NCI-H1417 (cell line): ENCODE measurements at places on chromosomes 1 and 21.

- DNase-seq, result no peak
Measured at GRCh38 chr1:42144711-42145388, 8.4 kb upstream of the GUCA2B start.

GRCh38 chr1:151058692-151059091 is 730 bp downstream of the CDC42SE1 start:
- no peak for DNase-seq

DNA sequence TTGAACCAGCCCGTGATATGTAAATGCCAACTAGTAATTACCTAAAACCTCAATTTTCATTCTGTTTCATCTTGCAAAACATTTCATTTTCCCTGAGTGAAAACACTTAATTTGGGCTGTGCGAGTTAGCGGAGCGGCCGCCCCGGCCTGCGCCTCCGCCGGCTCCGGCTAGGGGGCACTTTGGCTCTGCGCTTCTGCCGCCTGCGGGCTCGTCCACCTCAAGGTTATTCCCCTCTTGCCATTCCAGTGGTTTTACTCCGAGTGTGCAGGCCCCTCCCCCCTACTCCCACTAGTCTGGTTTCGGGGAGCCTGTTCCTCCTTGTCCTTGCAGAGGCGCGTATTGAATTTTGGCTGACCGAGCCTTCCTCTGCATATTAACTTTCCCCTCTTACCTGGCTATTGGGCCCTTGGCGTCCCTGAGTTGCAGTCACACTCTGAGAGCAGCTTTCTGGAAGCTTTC is 55.6 kb downstream of the PEX14 start:
- DNase-seq, result peak; percentile 20

DNA sequence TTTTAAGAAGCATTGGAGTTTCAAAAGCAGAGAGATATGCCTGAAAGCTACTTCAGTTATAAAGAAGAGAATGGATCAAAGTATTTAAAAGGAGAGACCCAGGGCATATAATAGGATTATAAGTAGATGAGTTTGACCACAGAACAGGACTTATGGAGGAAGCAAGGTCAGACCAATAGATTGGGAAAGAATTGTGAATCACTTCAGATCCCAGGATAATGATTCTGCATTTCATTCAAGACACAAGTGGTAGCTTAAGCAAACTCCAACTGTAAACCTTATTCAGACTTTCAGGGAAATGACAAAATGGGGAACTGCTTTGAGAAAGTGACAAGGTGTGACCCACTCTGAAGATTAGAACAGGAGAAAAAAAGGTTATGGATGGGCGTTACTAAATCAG is 18.9 kb upstream of the OR10J5 start:
- no peak for DNase-seq

DNA sequence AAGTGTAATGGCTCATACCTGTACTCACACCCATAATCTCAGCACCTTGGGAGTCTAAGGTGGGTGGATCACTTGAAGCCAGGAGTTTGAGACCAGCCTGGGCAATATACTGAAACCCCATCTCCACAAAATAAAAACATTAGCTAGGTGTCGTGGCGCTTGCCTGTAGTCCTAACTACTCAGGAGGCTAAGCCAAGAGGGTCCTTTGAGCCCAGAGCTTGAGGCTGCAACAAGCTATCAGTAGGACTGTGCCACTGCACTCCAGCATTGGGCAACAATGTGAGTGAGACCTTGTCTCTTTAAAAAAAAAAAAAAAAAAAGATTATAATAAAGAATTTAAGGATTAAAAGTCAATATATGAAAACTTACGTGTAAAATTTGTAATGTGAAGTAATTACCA is 11.7 kb downstream of the BPNT1 start:
- no peak for DNase-seq

- DNase-seq, result no peak
Measured at GRCh38 chr1:205947024-205947423, 3.8 kb upstream of the SLC26A9 start.

DNA sequence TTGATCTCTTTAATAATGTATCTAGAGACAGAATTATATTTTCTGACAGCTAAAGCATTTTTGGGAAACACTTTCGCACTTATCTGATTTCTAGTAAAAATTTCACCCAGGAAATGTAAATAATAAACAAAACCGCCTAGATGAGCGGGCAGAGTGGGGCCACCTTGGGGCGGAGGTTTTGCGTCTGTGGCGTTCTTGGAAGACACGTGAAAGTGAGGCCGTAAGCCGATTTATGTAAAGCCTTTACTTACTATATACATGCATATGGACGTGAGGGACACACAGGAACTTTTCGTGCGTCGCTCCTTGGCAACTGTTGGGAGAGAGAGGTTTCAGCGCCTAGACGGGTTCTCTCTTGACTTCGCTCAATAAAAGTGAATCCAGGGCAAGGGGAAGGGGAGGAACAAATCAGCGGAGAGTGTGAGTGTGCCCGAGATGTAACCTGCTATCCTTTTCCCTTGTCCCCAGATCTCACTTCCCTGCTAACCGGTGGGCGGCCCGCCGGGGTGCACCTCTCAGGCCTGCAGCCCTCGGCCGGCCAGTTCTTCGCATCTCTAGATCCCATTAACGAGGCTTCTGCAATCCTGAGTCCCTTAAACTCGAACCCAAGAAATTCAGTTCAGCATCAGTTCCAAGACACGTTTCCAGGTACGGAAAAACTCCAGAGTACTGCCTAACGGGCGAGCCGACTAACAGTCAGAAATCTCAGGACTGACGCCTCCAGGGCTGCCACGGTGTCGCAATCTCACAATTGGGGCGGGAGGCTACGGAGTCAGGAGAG is 1.7 kb downstream of the HLX start:
- DNase-seq, result no peak

DNA sequence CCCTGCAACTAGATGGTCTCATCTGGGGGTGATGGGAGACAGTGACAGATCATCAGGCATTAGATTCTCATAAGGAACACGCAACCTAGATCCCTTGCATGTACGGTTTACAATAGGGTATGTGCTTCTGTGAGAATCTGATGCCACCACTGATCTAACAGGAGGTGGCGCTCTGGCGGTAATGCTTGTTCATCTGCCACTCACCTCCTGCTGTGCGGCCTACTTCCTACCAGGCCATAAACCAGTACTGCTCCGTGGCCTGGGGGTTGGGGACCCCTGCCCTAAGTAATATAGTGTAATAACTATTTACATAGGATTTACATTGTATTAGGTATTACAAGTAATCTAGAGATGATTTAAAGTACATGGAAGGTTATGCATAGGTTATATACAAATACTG is 134.9 kb downstream of the CLEC20A start:
- no peak for DNase-seq

GRCh38 chr1:19400192-19400611 is 85.1 kb downstream of the CAPZB start:
- no peak for DNase-seq

DNA sequence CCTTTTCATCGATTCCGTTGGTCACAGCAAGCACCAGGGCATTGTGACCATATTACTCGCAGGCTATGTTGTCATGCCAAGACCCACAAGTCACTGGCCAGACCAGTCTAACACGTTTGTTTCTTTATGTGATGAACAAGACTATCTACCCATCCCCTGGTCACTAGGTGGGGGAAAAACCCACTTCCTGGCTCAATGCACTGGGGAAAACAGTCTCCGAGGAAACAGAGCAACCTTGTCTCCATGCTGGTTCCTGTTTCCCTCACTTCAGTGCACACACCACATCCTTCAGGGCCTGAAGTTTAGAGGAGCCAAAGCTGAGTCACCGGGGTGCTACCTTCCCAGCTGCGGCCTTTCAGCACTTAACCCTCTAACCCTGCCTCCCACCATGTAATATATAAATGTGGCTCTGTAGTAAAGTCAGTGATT is 20.9 kb downstream of the ERICH3 start:
- DNase-seq, result no peak

GRCh38 chr1:60213253-60213652 is 139.7 kb upstream of the C1orf87 start:
- DNase-seq, result peak; percentile 1

DNA sequence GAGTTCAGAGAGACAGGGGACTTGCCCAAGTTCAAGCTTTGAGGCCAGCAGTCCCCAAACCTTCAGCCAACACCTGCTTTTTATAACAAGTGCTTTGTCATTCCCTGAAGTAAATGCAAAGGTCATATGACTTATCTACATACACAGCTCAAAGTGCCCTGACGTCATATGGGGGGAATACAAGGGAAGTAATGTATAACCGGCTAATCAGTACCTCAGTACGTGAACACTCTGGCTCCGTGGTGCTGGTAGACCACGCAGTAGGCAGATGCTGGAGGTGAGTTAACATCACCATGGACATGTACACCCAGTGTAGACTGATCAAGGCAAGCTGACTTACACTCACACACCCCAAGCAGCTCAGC is 60.0 kb downstream of the BACE2 start:
- no peak for DNase-seq

DNA sequence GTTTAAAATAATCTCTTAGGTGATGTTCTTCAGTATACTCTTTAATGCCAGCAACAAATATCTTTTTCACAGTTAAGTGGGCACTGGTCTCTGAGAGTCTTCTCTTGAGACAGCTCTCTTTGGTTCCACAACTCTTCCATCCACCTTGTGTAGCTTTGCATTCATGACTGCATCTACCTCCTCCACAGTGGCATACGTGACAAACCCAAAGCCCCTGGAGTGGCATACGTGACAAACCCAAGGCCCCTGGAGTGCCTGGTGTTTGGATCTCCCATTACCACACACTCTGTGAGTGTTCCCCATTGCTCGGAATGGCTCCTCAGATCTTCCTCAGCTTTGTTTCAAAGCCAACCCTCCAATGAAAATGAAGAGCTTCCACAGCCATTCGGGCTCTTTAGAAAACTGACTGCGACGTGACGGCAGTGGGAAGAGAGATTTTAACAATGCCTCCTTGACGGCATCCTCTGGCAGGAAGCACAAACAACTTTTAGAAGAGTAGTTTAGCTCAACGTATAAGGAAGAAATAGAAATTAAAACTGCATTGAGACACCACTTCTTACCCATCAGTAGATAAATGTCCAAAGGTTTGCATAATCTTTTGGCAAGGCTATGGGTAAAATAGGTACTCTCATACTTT is 45.8 kb downstream of the SLC30A7 start:
- no peak for DNase-seq

DNA sequence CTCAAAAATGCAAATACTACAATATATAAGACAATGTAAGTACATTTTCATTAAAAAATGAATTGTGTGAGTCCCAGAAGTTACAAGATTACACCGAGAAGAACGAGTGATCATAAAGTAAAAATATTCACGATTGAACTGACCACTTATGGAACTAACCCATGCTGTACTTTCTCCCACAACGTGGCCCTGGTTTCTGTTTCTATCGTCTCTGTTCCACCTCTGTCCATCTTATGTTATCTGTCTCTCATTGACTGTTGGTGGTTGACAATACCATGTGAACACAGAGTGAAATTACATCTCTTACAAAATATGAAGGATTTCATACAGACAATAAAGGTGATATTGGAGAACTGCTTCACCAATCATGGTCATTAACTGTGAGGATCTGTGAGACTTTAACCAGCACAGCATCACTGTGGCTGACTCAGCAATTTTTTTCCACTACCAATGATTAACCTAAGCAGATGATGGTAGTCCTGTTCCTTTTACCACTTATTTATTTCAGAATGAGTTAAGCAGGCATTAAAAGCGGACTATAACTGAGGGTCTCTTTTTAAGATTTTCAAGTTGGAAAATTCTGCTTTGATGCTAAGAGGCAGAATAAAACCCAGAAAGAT is 165.1 kb downstream of the TGFB2 start:
- DNase-seq, result no peak

GRCh38 chr1:54952950-54953718 is 27.3 kb upstream of the TMEM61 start:
- no peak for DNase-seq

DNA sequence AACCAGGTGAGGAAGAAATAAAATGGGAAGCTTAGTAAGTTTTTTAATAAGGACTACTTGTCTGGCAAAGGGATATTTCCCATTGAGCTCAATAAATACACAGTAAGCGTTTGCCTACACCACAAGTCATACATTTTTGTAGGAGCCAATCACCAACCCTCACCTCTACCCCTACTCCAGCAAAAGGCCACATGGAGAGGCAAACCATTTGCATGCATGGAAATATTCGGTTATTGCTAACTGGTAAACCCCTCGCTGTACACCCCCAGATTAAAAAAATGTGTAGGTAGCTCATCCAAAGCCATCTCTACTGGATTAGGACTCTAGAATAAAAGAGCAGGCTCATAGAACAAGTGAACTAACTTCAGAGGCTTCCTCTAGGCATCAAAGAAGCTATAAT is 21.1 kb downstream of the PDPN start:
- DNase-seq, result no peak

DNA sequence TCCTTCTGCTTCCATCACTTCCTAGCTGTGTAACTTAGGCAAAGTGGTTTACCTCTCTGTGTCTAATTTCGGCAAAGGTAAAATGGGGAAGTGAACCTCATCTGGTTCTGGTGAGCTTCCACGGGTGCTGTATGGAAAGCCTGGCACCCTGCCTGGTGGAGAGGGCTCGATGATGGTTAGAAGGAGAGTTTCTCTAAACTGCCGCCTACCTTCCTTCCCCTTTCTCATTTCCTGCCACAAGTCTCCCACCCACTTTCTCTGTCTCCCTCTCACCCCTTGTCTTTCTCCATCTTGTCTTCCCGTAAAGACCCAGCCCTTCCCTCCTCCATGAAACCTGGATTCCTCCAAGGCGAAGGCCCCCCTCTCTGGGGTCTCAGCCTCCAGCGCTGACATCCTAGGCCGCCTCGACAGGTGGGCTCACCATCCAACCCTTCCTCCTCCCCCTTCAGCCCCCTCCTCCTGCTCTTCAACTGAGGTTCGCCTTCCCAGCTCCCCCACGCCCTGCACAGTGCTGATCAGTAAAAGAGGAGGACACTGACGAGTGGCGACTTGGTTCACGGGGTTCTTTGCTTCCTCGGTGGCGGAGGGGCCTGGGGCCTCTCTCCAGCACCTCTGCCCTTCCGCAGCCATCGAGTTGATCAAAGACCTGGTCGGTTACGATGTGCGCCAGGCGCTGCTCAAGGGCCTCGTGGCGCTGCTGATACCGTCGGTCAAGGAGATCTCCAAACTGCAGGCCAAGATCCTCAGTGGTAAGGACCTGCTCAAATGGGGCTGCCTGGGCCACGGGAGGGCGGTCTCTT is 7.3 kb downstream of the RNU5D-1 start:
- DNase-seq, result no peak

- DNase-seq, result no peak
Measured at GRCh38 chr1:162470216-162470615, 27.4 kb upstream of the UHMK1 start.

- DNase-seq, result no peak
Measured at GRCh38 chr1:173878251-173878650, 10.1 kb downstream of the ZBTB37 start.

DNA sequence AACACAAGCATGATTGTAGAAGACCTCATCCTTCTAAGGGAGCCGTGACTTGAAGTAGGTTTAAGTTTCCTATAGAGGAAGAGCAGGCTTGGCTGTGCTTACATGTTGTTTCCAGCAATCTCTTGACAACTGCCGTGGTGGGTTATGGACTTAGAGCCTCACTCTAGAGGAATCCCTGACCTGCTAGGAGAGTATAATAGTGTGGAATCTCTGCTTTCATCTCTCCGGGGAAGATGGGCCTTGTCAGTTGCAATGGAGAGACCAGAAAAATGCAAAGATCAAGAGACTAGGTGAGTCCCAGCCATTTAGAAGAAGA is 137.6 kb downstream of the MIS18A start:
- no peak for DNase-seq
